ENCODE measurements at places on chromosomes 16 and 17.

GRCh38 chr17:48753794-48754499, 25.4 kb upstream of the HOXB13 start:
- DNase-seq, result no peak

GRCh38 chr17:40992666-40993065, 1.3 kb downstream of the KRTAP3-3 start:
- no peak for DNase-seq

- no peak for DNase-seq
These were observed 197.4 kb downstream of the SPECC1 start for GRCh38 chr17:20206591-20206990.

DNA sequence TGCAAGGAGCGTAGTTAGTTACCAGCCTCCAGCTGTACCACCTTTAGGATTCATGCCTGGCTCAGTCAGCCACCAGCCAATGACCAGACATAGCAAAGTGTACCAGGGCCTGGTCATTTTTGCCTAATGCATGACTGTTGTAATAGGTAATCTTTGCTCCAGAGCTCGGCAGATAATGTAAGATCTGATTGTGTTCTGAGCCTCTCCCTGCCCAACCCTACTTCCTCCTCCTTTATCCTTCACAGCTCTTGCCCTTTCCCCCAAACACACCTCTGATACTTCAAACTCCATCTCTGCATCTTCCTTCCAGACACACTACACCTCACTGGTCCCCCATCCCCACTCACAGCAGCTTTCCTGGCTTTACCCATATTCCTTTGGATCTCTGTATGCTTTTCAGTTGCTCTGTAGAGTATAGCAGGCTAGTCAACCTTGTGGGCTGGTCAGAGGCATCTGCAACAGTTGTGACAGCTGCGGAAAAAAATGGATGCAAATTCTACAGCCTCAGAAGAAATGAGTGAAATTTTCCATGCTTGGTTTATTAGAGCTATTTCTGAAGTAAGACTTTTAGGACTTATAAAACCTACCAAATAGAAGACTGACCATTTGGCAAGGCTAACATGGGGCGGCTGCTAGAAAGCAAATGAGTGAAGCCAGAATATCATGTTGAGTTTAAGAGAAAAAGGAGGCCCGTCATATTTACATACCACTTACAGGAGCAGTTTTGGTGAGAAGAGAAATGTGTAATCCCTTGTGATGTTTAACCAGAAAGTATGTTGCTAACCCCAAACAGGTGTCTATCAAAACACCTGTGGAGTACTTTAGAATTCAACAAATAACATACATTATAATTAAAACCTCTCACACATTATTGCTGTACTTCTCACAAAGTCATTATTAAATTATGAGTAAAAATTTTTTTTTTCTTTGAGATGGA, 19.9 kb upstream of the C16orf87 start:
- DNase-seq, result no peak

DNA sequence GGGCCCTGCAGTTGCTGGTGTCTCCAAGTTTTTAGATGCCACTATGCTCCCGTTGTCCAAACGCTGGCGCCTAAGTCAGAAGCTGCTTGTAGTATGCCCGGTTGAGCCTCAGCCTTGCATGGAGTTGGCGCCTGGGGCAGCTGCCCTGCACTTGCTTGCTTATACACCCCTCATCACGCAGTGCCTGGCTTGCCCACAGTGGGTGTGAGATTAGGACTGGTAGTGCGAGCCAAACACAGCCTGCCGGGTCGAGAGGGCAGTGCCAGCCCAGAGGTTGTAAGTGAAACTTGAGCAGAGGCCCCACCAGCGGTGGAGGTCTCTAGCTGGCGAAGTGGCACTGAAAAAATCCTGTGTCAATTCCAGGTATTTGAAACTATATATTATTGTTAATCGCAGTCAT, 90.3 kb downstream of the ITFG1 start:
- no peak for DNase-seq

- DNase-seq, result no peak
These were observed 46.7 kb upstream of the ANKFY1 start for GRCh38 chr17:4310354-4311060.

DNA sequence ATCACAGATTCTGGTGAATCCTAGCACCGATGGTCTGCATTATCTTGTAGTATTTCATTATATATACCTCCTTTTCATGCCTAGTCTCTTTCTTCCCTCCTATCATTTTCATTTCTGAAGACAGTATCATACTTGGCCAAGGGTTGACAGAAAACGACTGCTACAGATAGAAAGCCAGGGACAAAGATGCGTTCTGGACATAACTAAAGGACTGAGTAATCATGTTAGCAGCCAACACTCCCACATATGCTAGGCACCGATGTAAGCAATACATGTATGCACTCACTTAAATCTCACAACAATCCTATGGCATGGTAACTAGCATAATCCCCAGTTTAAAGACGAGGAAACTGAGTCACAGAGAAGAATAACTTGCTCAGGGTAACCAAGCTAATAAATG, 22.9 kb downstream of the RDM1 start:
- DNase-seq, result no peak
